Iris pigment epithelial cell (primary cell): ENCODE measurements at places on chromosomes 2 and 18.
A peak's percentile ranks its signal among the peaks of the same experiment; 100 is the strongest.

DNA sequence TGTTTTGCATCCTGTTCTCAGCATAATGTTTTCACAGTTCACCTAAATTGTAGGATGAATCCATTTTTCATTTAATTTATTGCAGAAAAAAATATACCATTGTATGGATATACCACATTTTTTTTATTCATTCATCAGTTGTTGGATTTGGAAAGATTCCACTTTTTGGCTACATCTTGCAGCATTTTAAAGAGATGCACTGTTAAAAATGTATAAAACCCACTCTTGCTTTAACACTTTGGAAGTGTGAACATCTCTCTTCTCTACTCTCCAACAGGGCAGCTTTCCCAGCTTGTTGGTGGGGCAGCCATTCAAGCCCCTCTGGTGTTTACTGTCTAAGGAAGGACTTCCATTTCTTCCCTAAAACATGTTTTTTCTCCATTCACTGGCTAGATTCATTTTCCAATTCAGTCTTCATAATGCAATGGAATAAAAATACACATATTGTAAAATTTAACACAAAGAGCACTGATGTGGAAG lies 104.4 kb upstream of the CBLN2 start:
- DNase-seq: no peak

GRCh38 chr18:75112186-75113096 lies 96.5 kb downstream of the PTGR3 start:
- DNase-seq: no peak

DNA sequence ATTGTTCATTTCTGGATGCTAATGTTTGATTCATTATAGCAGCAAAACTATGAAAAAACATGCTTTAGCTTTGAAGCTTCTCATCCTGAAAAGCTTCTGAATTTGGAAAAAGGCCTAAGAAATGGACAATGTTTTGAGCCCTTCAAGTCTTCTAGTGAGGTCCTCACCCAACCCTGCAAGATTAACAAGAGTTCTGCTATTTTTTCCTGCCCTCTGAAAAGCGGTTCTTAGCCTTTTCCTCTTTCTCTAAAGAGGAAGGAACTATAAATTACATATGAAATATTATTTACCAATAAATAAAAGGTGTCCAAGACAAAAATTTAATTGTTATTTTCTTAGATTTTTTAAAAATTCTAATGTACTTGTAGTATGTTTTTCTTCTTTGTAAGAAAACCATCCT lies 19.9 kb upstream of the CDH19 start:
- DNase-seq: no peak

GRCh38 chr2:9333591-9334171 lies 89.6 kb downstream of the ITGB1BP1 start:
- DNase-seq: peak; percentile 92

DNA sequence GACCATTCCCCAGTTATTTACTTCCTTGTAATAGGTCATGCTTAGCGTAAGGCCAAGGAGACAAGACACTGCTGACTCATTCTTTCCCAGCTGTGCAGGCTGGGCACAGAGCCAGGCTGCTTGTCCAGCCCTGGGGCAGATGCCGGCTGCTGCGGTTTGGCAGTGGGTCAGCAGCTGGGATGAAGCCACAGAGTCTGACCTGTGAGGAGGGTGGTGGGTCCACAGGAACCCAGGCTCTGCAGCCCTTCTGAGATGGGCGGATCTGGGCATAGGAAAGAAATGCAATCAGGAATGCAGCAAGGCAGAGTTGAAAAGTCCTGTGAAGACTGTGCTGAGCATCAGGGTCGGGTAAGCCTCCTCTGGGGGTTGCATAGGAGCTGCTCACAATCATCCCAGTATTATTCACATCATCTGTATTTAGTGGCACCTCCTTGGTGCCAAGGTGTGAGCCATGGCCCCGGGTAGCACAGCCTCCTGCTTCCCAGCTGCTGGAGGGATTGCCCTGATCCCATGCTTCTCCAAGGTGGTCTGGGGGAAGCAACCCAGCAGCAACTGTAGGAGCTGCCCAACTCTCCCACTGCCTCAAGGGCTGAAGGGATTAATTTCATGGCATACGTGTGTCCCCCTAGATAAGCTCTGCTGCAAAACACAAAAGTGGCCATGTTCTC lies 139.0 kb downstream of the DDX1 start:
- peak; percentile 97 for DNase-seq

GRCh38 chr2:144458541-144458940 lies 61.4 kb downstream of the ZEB2 start:
- DNase-seq: no peak

DNA sequence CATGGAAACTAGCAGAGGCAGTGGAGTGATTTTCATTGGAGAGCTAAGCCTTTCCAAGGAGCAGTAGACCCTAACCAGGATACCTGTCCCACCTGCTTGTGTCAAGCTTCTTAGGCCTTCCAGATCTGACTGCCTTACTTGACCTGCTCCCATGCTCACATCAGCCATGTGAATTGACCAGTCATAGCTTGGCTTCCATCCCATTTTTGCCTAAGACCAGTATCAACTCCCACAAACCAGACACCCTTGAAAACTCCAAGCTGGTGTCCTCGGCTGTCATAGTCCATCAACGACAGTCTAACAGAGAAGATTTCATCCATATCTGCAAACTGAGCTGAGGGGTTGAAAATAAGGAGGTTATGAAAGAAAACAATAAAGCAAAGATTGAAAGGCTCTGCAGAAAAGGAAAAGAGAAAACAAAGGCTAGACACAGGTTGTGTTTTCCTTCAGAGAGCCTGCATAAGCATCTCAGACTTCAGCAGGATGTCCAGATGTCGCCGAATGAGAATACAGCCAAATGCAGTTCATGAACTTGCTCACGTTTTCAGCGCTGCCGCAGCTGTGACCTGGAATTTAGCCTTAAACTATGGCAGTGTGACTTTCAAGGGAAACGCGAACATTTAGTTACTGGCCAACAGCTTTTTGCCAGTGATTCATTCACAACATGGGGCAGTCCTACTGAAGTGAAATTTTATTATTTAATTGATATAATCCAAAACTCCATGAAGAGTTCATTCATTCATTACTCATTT lies 868.1 kb upstream of the ID2 start:
- no peak for DNase-seq

- DNase-seq: no peak
Measured at GRCh38 chr2:107078584-107078983, 192.6 kb upstream of the ST6GAL2 start.

- DNase-seq: peak; percentile 88
Measured at GRCh38 chr2:216690853-216691741, 4.3 kb downstream of the IGFBP5 start.

- no peak for DNase-seq
Measured at GRCh38 chr18:79302120-79302519, 93.6 kb upstream of the NFATC1 start.

GRCh38 chr18:79323471-79323870 lies 72.3 kb upstream of the NFATC1 start:
- no peak for DNase-seq

- no peak for DNase-seq
Measured at GRCh38 chr2:18403921-18404522, 156.4 kb downstream of the RDH14 start.

DNA sequence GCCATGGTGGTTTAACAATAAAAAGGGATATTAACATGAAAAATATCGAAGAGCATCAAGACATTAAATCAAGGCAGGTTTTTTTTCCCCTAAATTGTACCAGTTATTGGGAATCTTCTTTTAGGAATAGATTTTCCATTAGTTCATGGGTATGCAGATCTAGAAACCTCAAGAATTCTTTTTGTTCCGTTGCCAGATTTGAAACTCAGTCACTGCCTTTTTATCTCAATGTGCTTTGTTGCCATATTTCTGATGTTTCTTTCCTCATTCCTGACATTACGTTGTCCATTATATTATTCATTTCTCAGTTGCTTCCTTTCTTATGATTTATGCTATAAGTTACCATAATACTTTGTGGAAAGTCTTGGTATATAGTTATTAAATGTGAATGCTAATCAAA lies 162.2 kb downstream of the CD226 start:
- peak; percentile 54 for DNase-seq

- no peak for DNase-seq
Measured at GRCh38 chr2:25989154-25989553, 6.9 kb upstream of the KIF3C start.

- DNase-seq: no peak
Measured at GRCh38 chr2:45782436-45782835, 131.0 kb downstream of the PRKCE start.

DNA sequence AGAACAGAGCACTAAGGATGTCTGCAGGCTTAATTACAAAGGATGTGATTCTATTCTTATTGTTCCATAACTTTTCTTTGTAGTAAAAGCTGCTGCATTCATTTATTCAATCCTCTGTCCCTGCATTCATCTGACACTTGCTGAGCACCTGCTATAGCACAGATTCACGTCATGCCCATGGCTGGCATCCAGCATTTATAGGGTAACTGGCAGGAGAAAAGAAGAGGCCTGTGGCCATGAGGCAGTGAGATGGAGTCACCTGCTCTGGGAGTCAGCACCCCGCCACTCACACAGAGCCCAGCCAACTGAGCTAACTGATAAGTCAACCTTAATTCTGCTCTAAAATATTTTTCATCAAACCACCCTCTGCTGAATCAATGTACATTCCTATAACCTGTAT lies 18.3 kb upstream of the CDC42EP3 start:
- DNase-seq: peak; percentile 25

GRCh38 chr18:76263046-76264005 lies 231.7 kb downstream of the ZNF516 start:
- DNase-seq: no peak

GRCh38 chr2:28620291-28620793 lies 124.5 kb downstream of the PLB1 start:
- DNase-seq: no peak

DNA sequence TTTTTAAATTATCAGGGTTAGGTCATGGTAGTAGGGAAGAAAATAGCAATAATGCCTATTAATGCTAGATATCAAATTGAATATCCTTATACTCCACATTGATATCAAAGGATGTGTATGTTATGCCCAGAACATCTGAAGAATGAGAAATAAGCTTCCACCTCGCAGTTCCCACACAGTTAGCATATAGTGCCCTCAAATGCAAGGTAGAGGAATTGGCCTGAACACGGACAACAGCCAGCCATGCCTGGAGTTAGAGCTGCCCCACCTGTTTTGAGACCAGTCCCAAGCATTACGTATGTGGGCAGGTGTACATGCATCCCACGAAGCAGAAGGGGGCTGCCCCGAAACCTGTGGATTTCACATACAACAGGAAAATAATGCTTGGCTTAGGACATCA lies 79.6 kb downstream of the SUMO1 start:
- DNase-seq: no peak

GRCh38 chr2:32375228-32375892 lies 18.5 kb downstream of the BIRC6 start:
- DNase-seq: no peak

DNA sequence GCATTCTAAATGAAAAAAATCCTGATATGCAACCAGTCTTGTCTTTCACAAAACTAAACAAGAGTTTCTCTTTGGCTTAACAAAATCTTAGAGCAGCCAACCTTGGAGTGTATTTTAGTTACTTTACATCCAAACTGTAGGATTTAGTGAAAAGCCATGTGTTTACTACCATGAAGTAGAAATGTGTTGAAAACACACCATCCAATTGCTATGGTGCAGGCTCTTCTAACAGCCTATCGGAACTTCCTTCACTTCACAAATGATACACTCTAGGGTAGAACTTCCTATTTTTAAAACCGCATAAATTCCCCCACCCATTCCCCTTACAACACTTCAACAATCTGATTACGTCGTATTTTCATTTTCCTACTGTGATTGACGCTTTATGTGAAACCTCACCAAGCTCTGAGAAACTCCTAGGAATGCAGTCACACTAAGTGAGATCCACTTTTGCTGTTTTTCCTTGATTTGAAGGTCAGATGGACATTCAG lies 74.4 kb upstream of the MAP4K4 start:
- no peak for DNase-seq

- DNase-seq: no peak
Measured at GRCh38 chr2:105671156-105671555, 73.6 kb upstream of the NCK2 start.

DNA sequence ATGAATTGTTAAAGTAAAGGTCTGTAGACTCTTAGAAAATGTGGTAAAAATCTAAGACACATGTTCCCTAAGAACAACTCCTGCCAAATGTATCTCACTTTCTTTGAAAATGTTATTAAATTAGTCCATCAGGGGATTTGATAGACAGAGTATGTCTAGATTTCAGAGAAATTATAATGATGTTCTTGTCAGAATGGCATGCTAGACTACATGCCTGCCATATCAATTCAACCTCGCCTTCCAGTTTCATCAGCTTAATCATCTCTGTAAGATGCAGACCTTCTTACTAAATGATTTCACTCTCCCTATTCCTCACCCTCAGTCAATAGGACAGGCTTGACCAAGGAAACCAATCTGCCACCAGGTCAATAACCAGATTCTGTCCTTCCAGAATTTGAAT lies 368.4 kb downstream of the TXNL1 start:
- peak; percentile 2 for DNase-seq

- no peak for DNase-seq
Measured at GRCh38 chr18:79733986-79734770, 54.6 kb downstream of the CTDP1 start.

GRCh38 chr2:59425247-59425646 lies 1128.2 kb downstream of the BCL11A start:
- peak; percentile 0 for DNase-seq

DNA sequence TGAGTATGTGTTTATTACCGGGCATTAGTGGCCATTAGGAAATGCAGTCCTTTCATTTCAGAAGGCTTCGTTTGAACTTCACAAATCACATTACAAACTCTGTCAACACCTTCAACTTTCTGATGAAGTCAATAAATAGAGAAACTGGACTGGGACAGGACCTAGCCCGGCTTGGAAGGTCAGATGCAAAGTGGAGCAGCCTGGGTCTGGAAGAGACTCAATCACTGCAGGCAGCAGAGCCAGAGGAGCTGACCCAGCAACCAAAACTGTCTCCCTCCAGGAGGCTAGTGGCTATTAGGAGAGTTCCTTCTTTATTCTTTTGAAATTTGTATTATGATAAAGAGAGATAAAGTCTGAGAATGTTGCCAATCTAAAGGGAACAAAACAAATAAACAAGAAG lies 167.2 kb upstream of the SPOPL start:
- DNase-seq: no peak

- no peak for DNase-seq
Measured at GRCh38 chr2:29617351-29617750, 304.0 kb downstream of the ALK start.

GRCh38 chr2:2260696-2261268 lies 70.3 kb downstream of the MYT1L start:
- no peak for DNase-seq

DNA sequence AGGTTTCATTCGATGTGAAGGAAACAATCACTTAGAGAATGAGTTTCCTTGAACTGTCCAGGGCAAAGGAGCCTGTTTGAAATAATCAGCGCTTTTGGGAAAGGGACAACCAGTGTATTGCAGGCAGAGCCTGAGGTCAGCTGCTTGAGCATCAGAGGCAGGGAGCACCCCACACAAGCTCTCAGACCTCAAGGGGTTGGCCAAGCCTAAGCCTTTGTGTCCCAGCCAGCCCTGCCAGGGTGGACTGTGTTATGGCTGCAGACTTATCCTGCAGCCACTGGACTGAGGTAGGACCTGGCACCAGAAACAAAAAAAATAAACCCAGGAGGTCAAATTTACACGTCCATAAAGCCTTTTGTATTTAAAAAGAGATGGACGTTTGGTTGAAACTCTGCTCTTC lies 228.3 kb downstream of the SEPTIN10 start:
- DNase-seq: no peak
